ENCODE measurements at places on chromosomes 7 and 10.

DNA sequence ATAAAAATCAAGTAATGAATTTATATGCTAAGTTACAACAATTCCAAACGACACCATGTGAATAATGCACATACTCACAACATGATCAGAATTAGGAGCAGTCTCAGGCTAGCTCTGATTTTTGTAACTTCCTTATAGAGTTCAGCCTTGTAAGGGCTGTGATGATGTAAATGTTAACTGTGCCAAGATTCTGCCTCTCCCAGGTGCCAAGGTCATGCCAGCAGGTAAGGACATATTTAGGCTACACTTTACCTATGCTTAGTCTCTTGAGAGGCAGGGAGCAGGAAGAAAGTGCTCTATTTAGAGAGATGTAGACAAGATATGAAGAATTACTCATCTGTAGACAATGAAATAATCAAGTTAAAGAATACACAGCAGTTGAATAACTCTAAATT, 53.6 kb upstream of the AGR3 start:
- DNase-seq: no peak

- no peak for DNase-seq
Observed at GRCh38 chr7:86598311-86598710, 45.4 kb upstream of the GRM3 start.

- DNase-seq: no peak
Observed at GRCh38 chr7:1324028-1324900, 91.6 kb downstream of the UNCX start.

DNA sequence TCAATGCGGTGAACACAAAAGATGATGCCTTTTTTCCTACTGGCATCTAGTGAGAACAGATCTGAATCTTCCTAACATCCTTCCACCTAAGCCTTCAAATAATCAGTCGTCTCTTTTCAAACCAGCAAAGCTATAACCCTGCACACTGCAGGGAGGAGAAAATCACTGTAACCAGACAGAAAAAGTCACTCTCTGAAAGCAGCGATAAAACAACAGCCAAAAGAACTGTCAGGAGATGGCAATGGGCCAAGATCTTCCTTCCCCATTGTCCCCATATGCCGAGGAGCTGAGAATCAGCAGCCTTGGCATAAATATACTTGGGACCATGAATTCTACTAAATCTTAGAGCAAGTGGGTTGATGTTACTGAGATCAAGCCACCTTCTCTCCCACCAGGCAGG, 13.1 kb downstream of the FZD9 start:
- DNase-seq: no peak

GRCh38 chr7:1569016-1569415, 816 bp downstream of the PSMG3 start:
- no peak for DNase-seq

DNA sequence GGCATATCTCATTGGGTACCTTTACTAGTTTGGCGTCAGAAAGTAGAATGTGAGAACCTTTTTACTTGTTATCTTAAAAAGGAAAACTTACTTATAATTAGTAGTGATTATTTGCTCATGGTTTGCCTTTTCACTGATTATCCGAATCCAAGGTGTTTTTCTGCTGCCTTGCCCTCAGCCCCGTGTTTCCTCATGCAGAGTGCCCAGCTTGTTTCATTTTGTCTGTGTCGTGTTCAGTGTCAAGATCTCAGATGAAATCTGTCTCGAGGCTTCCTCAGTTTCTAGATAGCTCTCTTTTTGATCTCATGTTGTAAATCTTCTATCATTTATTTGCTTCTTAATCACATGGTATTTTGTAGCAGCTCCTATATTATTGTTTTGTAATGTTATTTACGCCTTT, 30.1 kb downstream of the RPA3 start:
- no peak for DNase-seq

DNA sequence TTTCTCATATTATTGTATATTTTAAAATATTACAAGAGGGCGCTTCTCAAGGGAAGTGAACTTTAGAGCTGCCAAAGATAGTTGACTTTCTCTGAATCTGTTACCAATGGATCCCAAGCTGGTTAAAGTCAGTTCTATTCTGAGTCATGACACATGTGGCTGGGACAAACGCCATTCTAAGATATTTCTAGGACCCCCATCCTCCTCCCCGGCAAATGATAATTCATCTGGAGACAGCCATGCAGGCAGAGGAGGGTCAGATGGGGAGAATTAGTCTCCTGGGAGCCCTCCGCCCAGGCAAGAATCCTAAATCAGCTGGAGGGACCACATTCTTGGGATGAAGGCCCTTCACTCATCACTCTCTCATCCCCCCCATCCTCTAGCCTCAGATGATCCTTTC, 187.7 kb downstream of the GFRA1 start:
- DNase-seq: no peak

DNA sequence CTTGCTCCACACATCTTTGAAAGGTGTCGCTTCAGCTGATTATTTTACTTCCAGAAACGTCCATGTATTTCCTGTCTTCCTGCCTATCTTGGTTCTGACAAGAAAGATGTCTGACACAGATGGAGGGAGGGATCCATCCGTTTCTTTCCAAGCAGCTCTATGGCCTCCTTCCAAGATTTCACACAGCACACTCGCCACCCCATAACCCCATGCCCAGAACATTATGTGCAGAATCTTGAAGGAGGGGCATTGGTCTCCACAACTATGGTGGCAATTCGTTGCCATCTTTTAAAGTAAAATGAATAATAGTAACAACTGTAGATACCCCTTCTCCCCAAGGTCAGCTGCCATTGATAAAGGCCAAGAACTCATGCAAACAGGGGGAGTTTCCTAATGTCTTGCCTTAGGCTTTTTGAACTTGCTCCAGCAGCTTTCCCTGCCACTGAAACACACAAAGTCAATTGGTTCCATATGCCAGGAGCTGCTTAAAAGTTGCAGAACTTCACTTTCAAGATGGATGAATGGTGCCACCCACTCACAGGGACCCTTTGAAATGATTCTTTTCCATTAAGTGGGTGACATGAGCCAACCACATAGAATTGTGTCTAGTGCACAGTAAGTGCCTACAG, 60.0 kb downstream of the VSTM4 start:
- no peak for DNase-seq

- DNase-seq: no peak
Observed at GRCh38 chr7:145009876-145010275, 174.0 kb upstream of the TPK1 start.

DNA sequence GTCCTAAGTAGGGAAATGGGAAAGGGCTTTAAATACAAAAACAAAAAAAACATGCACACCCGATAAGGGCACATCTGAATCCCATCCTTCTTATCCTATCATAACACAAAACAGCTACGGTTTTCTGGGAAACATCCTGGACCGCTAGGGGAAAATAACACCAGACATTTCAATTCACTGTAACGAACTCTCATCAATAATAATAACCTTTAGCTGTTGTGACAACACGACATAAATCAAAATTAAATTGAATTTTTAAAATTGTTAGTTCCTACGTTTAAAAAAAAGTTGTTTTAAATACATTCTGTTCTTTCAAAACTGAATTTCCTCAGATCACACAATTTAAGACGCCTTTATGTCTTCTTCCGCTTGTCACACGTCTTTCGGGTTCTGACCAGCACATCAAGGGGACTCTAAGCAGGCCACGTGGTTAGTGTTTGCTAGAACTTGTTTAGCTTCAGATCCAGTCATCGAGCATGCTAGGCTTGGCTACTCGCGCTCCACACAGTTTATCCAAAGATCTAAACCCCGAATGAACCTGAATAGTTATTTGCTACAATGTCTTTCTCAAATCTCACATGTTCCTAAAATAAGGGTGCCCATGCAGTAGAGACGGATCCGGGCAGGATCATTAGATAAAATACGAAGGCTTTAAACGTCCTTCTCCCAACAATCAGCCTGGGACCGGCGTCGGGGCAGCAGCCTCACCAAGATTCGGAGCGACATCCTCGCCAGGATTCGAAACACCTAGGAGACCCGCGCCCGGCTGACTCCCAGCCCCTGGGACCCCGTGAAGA, 839 bp downstream of the IKZF5 start:
- DNase-seq: peak; percentile 1

DNA sequence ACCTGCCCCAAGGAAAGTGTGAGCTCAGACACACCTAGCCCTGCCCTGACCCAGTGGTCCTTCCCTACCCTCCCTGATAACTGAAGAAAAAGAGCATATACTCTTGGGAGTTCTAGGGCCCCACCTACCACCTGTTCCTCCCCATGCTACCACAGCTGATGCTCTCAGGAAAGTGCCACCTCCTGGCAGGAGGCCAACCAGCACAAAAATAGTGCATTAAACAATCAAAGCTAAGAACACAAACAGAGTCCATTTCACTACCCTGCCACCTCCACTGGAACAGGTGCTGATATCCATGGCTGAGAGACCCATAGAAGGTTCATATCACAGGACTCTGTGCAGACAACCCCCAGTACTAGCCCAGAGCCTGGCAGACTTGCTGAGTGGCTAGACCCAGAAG, 288.6 kb upstream of the PHF14 start:
- DNase-seq: no peak

- no peak for DNase-seq
Observed at GRCh38 chr7:3561932-3562331, 260.9 kb downstream of the SDK1 start.

DNA sequence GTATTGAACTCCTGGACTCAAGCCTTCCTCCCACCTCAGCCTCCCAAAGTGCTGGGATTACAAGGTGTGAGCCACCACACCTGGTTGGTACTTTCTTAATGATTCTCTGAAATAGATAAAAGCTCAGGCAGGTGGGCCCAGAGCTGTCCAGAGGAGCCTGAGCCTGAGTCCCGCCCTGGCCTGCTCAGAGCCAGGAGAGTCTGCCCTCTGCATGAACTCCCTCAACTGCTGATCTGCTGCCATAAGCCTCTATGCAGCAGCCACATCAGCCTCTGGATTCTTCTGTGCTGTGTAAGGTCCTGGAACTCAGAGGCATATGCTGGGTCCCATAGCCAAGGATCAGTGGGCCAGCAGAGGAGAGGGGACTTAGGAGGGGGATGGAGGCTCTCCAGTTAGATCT, 23.1 kb upstream of the DDIT4 start:
- DNase-seq: no peak

DNA sequence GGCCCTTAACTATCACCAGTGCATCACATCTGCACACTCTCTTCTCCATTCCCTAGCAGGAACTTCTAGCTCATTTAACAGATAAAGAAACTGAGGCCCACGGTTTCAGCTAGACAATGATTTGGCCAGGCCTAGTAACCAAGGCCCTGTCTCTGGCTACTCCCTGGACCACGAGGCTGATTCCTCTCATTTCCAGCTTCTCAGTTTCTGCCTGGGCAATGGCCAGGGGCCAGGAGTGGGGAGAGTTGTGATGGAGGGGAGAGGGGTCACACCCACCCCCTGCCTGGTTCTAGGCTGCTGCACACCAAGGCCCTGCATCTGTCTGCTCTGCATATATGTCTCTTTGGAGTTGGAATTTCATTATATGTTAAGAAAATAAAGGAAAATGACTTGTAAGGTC, 13.5 kb downstream of the AQP1 start:
- DNase-seq: no peak

DNA sequence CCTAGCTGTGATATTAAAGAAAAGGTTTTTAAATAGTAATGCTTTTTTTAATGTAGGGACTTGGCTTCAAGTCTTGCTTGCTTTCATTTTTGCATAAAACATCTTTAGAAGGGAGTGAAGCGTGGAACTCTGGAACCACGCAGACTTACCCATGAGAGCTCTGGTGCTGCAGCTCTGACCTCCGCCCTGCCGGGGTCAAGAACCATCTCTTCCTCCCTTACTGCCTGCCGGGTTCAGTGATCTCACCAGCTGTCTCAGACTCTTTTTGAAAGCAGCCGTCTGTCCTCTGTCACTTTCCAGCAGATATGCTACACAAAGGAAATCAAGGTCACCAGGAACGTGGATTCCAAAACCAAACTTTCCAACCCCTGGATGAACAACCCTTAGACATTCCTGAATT, 353.8 kb downstream of the GPR37 start:
- no peak for DNase-seq

GRCh38 chr10:29810816-29811215, 176.0 kb upstream of the SVIL start:
- no peak for DNase-seq

DNA sequence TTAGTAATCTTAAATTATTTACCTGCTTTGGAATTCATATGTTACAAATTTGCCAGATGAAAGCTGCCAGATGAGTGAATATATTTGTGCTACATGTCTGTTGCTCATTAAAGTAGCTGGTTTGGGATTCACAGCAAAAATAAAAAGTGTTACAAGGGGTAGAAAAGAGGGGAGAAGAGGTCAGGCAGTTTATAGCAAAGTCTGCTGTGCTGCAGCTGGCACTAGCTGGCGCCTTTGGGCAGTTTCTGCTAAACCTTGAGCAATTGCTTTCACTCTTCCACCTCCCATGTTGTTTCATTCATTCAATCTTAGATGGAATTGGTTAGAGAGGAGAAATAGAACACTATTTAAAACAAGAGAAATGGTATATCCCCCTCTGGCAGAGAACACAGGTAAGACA, 404.1 kb upstream of the LRGUK start:
- no peak for DNase-seq

- no peak for DNase-seq
Observed at GRCh38 chr7:41134300-41135255, 568.3 kb downstream of the INHBA start.

DNA sequence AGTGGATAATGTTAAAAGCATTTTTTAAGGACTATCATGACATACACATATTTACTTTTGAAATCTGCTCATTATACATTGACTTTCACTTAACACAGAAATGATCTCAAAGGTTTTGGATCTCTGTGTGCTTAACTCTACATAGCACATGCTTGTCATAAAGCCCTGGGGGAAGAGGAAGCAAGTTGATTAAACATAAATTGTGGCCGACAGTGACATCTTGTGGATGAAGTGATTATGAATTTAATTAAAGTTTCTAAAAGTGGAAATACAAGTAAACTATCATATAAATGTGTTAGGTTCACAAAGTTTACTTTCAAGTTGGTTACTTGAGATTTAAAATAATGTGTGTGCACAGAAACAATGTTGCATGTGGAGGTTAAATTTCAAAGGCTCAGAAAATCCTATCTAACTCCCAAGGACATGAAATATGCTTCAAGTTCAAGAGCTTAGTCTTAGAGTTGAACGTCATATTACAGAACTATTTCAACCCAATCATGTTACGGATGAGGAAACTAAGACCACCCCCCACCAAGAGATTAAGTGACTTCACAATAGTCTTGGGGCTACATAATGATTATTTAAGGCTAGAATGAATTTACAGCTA, 1247.8 kb downstream of the GATA3 start:
- DNase-seq: no peak

DNA sequence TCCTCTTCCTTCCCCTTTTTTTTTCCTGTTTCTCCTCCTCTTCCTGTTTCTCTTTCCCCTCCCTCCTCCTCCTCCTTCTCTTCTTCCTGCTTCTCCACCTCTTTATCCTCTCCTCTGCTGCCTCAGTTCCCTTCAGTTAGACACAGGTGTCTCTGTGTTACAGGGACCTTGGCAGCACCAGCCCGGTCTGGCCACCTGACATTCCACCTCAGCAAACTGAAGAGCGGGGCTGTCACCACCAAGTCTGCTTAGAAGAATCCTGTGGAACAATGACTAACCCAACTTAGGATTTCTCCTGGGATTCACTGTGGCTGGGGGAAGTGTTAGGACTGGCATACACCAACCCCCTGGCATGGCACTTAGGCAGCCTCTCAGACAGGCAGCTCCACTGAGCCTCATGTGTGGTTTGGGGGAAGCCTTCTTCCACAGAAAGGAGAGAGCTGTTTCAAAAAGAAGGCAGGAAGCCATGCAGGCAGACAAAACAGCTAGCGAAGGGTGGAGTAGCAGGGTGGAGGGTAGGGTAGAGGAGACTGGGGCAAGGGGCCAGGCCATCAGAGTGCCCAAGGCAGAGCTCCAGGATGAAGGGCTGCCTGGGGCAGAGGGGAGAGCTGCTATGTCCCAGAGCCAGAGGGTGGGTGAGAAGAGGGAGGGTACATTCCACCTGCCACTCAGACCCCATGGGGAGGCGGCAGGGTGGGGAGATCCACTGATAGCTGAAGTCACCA, 13.2 kb upstream of the GDF10 start:
- DNase-seq: no peak

Measured in NCI-H2107 (cell line).